Liver (tissue), 10 donors: ENCODE measurements at places on chromosomes 12 and 14.

GRCh38 chr12:111194703-111195051, 174.2 kb downstream of the PHETA1 start:
- no peak for DNase-seq

DNA sequence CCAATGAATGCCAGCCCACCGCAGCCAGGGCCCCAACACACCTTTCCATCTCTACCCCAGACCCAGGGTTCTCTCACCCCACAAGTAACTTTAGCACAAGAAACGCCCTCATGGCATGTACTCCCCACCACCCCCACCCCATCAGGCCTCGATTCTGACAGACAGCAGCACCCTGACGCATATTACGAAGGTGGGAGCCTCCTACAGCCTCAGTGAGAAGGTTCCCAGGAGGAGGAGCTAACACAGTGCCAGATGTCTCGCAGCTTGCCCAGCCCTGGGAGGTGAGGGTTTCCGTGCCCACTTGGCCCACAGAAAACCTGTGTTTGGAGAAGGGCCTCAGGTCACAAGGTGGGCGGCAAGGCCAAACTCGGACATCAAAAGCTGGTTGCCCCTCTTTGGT, 32.4 kb downstream of the CCDC88C start:
- no peak for DNase-seq

DNA sequence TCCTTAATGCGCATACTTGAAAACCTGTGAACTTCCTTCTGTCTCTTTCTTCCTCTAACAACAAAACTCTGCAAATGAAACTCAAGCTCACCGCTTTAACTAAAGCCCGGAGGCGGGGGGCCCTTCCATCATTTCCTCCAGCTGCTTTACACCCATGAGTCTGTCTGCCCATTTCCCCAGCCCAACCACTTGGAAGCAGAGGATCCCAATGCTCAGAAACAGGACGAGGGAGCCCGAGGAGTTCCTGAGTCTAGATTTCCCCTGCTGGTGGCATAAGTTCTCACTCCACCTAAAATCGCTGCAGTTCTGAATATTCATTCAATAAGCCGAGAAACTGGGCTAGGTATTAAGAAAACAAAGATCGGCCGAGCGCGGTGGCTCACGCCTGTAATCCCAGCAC, 30.8 kb downstream of the GPR19 start:
- DNase-seq = no peak

- no peak for DNase-seq
Observed at GRCh38 chr14:24851837-24852236, 198.1 kb downstream of the STXBP6 start.

GRCh38 chr14:103186909-103187586, 63.8 kb downstream of the TNFAIP2 start:
- no peak for DNase-seq

GRCh38 chr12:107661830-107662229, 23.8 kb upstream of the PWP1 start:
- DNase-seq = no peak

DNA sequence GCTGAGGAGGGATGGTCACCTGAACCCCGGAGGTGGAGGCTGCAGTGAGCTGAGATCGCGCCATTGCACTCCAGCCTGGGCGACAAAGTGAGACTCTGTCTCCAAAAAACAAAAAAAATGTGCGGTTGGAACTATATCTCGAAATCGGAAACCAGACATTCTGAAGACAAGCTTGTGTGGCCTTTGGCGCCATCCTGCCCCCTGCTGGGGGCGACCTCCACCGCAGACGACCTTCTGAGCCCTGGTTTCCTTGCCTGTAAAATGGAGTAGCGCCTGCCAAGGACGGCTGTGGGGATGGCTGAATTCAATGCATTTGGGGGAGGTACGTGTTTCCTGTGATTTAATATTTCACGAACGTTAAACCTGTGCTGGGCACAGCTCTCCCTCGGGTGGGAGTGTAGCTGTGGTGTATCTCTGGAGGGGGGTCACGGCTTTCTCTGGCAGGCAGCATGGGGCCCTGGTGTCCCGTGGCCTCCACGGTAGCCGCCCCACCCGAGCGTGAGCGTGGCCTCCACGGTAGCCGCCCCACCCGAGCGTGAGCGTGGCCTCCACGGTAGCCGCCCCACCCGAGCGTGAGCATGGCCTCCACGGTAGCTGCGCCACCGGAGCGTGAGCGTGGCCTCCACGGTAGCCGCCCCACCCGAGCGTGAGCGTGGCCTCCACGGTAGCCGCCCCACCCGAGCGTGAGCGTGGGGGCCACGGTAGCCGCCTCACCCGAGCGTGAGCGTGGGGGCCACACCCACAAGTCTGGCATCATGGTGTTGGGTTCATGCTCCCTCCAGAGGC, 55.3 kb downstream of the LRCOL1 start:
- DNase-seq = no peak

DNA sequence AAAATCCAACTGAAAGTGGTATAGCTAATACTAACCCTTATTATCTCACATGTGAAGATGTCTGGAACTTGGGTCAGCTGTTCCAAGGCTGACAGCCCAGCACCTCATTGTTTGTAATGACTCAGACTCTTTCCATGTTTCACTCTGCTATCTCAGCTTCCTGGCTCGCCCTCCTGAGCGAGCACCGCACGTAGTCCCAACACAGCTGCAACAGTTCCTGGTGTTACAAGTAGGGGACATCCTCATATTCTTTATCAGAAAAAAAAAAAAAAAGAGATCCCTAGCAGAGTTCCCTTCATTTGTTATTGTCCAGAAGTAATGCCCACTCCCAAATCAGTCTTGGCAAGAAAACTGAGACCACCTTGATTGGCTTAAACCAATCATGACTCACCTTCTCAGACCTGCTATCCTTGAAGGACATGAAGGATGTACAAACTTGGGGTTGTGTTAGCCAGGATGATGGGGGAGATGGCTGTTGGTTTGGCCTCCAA, 92.5 kb downstream of the ADCK1 start:
- no peak for DNase-seq

GRCh38 chr12:82130762-82131161, 227.4 kb downstream of the CCDC59 start:
- DNase-seq = no peak

DNA sequence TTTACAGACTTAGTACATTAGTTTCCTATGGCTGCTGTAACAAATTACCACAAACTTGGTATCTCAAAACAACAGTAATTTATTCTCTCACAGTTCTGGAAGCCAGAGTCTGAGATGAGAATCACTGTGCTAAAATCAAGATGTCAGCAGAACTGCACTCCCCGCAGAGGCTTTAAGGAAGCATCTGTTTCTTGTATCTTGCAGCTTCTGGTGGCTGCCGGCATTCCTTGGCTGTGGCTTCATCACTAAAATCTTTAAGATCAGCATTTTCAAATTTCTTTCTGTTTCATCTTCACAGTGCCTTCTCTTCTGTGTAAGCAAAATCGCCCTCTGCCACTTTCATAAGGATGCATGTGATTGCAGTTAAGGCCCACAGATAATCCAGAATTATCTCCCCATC, 9.4 kb downstream of the STON2 start:
- no peak for DNase-seq

DNA sequence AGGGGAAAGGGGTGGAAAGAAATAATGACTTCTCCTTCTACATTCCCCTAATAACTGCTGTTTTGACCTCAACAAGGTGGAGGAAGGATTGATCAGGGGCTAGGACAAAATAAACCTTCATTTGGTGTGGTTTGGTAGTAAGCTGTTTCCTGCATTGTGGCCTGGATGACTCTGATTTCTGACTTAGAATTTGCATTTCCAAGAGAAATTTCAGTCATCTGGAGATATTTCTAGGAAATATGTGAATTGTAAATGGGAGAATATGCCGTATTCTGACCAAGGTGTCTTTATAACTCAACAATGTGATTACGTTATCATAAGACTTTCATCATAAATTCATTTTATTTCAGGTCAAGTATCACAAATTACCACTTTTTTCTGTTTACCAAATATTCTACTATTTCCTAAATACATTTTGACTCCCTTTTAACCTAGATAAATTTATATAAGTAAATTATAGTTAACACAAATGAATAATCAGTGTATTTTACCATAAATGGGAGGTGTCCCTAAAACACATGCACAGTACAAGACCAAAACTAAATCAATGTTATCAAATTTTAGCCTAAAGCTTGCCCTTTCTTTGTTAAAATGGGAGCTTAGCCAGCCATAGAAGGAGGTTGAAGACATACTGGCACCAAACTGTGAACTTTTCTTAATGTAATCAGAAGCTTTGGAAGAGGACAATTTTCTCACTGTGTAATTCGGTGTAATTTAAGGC, 828.8 kb downstream of the TMTC2 start:
- no peak for DNase-seq

DNA sequence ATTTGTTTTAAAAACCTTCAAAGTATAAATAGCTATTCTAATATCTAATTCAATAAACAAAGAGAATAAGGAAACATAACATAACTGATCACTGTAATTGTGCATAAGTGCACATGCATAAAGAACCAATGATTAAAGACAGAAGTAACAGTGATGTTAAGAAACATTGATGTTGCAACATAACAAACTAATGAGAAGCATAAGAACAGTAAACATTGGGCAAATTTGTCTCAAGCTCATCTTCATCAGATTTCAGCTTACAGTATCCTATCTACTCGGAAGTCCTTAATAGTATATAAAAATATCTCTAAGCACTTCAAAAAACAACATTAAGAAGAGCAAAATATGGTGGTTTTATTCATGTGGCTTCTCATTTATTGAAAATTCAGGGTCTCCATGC, 97.6 kb downstream of the GARIN6 start:
- no peak for DNase-seq

DNA sequence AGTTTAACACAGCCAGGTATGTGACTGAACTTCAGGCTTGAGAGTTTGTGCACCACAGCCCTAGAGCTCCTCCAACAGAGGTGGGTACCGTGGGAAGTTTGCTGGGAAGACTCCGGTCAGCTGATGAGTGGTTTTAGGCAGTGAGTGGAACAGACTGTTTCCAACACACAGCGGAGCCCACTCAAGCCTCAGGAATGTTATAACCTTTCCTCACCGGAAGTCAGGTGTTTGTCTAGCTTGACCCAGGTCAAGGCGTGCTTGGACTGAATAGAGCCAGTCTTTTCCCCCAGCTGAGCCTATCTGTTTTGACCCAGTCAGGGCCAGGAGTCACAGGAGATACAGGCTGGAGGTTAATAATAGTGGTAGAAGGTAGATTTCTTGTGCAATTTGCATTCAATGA, 138.4 kb upstream of the PARP11 start:
- no peak for DNase-seq

GRCh38 chr14:69901113-69901951, 22.1 kb downstream of the SMOC1 start:
- no peak for DNase-seq

GRCh38 chr12:130990034-130990433, 36.3 kb downstream of the ADGRD1 start:
- DNase-seq = no peak

DNA sequence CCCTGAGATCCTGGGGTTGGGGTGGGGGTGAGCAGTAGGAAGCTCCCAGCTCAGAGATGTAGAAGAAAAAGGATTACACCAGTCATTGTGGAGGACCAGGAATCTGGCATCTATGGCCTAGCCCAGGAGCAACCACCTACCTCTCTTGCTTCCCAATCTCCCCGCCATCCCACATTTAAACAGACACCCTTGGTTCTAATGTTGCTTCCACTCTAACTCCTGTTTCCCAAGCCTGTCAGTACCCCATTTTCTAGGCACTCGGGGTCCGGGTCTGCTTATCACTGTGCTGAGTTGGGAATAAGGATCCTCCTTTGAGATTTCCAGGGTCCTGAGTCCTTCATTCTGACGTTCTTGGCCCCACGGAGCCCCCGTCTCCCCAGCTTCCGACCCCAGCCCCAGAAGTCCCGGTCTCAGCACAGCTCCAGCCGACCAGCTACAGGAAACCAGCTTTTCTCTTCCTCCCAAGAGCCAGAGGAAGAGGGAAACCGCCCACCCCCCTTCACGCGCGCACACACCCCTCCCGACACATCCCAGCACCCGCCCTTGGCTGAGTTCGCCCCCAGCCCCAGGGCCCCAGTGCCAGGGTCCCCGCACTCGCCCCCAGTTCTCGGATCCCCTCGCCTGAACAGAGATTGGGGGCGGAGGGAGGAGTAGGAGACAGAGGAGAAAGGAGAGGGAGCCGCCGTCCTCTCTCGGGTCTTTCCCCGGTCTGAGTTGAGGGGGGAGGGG, 1.2 kb downstream of the ITGA5 start:
- no peak for DNase-seq

GRCh38 chr12:70467918-70468733, 102.0 kb downstream of the KCNMB4 start:
- no peak for DNase-seq

GRCh38 chr12:79252358-79253075, 387.9 kb downstream of the SYT1 start:
- no peak for DNase-seq

DNA sequence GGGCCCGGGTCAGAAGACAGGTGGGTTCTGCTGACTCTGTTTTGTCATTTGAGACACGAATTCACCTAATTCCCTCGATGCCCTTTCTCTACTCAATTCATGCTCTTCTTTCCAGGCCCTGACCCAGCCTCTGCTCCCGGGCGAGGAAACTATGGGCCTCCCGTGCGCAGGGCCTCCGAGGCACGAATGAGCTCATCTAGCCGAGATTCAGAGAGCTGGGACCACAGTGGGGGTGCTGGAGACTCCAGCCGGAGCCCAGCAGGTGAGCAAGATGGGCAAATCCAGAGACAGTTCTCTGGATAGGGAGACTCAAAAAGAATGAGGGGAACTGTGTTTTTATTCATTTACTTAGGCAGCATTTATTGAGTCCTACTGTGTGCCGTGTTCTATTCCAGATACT, 37.0 kb upstream of the OAS1 start:
- DNase-seq = no peak

GRCh38 chr12:113983265-113983664, 17.1 kb upstream of the RBM19 start:
- DNase-seq = no peak

DNA sequence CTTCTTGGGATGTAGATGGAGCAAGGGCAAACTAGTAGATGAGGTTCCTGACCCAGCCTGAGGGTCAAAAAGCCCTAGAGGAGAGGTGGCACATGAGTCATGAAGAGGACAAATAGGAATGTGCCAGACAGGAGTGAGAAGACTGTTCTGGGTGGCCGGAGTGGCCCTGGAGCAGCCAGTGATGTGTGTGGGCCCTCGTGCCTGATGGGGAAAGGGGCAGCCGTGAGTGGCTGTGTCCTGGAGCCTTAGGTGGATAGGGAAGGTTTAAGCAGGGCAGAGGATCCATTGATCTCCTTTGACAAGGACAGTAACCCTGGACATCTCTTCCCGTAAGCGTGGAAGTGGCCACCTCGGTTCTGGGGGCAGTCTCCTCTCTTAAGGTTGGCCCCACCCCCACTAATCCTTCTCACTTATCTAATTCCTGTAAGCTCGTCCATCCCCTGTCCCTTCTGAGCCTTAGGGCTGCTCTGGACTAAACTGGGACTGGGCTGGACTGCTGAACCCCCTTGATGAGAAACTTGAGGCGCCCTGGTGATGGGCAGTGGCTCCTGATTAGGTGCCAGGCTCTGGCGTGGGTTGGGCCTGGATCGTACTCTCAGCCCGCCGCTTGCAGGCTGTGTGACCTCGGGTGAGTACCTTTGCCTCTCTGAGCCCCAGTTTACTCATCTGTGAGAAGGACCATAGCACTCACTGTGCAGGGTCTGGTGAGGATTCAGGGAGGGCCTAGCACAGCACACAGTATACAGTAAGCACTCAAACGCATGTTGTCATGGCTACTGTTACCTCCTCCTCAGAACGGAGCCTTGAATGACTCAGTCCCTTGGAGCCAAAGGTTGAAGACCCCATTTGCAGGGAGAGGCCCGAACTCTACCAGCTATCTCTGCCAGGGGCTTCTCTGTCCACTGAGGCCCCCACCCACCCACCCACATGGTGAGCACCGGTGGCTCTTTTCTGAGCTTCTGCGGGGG, 4.0 kb downstream of the FAM222A start:
- DNase-seq = no peak
